Fibroblast of villous mesenchyme (primary cell): ENCODE measurements at places on chromosomes 1 and 21. TPM values are rescaled to one million over a fixed set of nuclear protein-coding genes. Genes with fewer than 3 reads are reported as not detected.

AIM2 gene
- 0.32 TPM in 1 of 2 replicates, not detected in the other for total RNA-seq

DNA sequence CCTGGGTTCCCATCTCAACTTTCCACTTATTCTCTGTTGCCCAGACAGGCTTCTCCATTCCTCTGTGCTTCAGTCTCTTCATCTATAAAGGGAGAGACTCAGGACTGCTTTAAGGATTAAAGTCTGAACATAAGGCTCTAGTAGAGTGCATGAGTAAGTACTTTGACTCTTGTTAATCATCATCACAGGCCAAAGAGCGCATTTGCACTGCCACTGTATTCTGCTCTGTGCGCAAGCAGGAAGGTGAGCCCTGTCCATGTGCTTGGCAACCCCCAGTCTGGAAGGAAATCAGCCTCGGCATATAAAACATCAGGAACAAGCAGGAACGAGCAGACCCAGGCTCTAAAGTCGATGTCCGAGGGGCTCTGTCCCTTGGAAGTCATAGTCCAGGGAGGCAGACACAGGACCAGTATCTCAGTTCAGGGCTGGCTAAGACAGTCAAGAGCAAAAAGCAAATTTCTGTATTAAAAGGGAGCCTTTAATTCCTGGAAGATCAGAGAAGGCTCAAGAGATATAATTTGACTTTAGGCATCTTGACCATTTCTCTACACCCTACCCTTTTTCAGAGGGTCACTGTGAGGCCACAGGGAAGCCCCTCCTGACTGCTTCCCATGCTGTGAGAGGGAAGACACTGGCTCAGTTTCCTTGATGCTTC, 131.2 kb downstream of the TRABD2B start:
- no peak for DNase-seq

DNA sequence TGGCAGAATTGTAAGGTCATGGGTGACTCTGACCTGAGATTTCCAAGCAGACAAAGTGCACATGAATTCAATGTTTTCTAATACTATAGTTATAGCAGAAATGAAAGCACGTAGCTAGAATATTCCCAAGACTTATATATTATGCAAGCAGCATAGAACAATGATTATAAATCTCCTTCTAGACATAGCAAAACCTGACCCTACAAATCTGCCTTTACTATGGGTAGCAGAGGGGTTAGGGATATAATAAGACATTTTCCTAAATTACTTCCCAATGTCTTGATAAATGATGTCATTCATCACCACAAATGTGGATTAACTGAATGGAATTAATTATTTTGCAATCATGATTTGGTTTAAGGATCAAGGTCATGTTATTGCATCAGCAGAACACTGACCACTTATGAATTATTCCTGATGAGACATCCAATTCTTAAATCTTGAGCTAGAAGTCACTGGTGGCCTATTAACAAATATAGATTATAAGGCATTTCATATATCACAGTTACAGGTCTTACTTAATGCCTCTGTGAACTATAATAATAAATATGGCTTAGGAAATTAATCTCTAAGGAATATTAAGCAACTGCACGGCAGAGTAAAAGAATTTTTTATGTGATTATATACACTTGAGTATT, 776.6 kb downstream of the AMY1C start:
- no peak for DNase-seq

DNA sequence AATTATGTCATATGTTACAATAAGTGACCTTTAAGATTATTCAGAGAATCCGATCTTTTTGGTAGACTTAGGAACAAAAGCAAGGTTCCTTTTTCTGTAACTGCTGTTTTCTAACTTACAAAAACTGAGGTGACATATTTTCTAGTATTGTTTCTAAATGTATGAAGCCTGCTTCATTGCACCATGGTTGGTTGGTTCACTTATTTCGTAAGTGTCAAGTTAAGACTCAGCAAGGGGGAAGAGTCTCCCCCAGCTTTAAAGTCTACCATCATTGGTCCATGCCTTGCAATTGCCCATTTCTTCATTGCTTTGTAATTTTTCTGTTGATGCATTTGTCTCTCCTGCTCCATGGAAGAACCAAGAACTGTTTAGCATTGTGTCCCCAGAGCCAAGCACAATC, 136.9 kb downstream of the DISC1 start:
- no peak for DNase-seq

DNA sequence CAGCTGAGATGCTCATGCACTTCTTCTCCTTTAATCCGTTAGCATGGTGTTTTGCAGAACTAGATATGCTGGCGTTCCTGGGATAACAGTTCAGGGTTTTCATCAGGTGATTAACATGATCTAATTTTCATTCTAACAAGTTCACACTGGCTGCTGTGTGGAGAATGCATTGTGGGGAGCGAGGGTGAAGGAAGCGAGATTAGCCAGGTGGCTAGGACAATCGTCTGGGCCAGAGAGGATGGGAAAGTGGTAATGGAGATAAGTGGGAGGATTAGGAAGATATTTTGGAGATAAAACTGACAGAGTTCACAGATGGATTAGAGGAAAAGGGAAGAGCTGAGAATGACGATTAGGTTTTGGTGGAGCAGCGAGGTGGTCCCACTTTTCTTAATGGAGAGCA, 138.1 kb upstream of the MAGI3 start:
- DNase-seq, result no peak

GRCh38 chr1:59436637-59437036, 139.7 kb downstream of the FGGY start:
- DNase-seq, result no peak

EDARADD gene
- 0.32 and 0.43 TPM in 2 replicates for total RNA-seq

- DNase-seq, result peak; percentile 36
Measured at GRCh38 chr1:165257969-165258459, 98.5 kb downstream of the LMX1A start.

EXTL2 gene
- total RNA-seq, result 22.5 and 30.7 TPM in 2 replicates

DNA sequence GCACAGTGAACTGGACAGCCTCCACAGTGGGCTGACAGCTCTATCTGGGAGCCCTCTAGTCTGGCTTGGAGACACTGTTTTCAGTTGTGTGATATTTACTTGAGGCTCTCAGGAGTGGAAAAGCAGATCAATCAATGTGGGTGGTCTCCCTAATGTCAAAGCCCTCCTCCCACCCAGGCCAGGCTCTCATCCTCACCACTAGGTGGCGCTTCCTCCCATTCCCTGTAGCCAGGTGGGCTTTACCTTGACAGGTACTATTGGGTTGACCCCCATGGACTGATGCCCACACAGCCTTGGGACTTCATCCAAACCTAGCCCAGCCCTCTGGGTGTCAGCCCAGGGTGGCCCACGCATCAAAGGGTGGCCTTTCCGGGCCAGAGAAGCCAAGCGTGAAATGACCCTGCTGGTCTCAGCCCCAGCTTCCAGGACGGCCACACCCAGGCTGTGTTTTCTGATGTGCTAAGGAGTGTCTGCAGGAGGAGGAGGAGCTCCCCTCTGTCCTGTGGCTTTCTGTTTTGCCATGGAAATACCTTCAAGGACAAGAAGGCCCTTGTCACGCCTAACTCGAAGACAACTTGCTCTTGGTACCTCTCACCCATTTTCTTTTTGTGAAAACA, 54.0 kb downstream of the CLIC6 start:
- DNase-seq, result no peak

- DNase-seq, result peak; percentile 49
Measured at GRCh38 chr21:27424601-27425000, 457.7 kb upstream of the ADAMTS5 start.

- peak; percentile 76 for DNase-seq
Measured at GRCh38 chr1:162905174-162906158, 44.5 kb upstream of the CCDC190 start.

DNA sequence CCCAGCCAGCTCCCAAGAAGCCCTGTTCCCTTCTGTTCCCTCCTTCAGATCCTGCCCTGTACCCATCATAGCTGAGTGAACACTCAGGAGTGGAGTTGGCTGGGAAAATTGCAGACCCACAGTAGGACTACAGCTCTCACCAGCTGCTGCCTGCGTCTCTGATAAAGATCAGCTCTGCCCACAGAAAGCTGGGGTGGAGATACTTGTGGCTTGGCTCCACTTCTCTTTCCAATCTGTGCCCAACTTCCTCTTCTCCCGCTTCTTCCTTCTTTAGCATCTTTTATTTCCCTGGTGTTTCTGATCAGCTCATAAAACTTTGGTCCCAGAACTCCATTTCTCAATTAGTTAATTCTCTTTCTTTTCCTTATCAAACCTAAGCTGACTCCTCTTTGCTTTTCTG, 5.5 kb upstream of the CD1A start:
- DNase-seq, result no peak

DNA sequence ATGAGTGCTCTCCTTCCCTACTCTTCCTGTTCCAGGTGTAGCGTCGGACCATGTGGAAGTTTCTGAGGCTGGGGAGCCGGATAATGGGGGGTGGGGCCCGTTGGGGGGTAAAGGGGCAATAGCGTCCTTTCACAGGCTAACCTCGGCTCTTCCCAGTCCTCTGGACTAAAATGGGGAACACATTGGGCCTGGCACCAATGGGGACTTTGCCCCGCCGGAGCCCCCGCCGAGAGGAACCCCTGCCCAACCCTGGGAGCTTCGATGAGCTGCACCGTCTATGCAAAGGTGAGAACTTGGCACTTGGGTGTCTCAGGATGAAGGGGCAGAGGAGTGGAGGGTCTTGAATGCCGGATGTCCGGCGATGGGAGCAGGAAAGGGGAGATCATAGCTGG, 456 bp downstream of the TOMM40L start:
- DNase-seq, result no peak
